ENCODE measurements at places on chromosomes 5 and 9. TPM values are rescaled to one million over a fixed set of nuclear protein-coding genes. Genes with fewer than 3 reads are reported as not detected.

DNA sequence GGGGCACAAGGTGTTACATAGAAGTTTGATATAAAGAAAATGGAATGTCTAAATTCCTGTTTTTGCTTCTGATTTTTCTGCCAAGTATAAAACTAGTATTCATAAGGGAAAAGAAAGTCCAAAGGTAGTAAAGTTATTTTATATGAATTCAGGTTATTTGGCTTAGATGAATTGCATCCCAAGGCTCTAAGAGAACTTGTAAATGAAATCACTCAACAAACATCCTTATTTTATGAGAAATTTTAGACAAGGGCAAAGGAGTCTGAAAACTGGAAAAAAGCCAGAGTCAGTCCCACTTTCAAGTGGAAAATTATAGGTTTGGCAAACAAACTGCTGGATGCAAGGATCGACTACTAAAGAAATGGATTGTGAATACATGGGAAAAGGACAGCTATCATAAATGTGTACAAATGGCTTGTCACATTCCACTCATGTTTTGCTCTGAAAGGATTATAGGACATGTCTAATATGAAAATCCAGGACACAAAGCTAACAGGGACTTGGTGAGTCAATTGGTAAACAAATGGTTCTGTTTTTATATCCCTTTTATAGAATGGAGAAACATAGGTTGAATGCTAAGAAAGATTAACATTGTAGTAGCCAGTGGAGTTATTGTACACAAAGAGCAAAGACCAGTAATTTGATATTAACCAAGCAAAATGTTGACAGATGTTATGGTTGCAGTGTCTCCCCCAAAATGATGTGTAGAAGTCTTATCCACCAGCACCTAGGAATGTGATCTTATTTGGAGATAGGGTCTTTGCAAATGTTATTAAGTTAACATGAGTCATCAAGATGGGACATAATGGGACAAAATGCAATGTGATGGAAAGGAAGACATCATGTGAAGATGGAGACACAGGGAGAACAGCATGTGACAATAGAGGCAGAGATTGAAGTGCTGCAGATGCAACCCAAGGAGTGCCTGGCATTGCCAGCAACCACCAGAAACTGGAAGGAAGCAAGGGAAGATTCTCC is 495.7 kb downstream of the TLE1 start:
- no peak overlapping the region for H3K27ac ChIP-seq
- H3K4me1 ChIP-seq = no peaks in the 10 kb centered on the region
- H3K4me3 ChIP-seq = no peak overlapping the region

- no peaks in the 10 kb centered on the region for H3K36me3 ChIP-seq
- H3K4me1 ChIP-seq = no peaks in the 10 kb centered on the region
- peaks cover 22% of the 10 kb centered on the region for H3K27me3 ChIP-seq
- no peak overlapping the region for H3K4me3 ChIP-seq
- no peak for DNase-seq
- H3K27ac ChIP-seq = no peak overlapping the region
Observed at GRCh38 chr5:169174923-169175322, 126.0 kb downstream of the SLIT3 start.

GRCh38 chr5:170164087-170164486 is 58.4 kb downstream of the FOXI1 start:
- DNase-seq = no peak
- H3K27ac ChIP-seq = no peak overlapping the region
- H3K4me3 ChIP-seq = no peak overlapping the region
- no peaks in the 10 kb centered on the region for H3K27me3 ChIP-seq

CTNND2 gene
- not detected for total RNA-seq
